ENCODE measurements at places on chromosomes 16 and 17.

DNA sequence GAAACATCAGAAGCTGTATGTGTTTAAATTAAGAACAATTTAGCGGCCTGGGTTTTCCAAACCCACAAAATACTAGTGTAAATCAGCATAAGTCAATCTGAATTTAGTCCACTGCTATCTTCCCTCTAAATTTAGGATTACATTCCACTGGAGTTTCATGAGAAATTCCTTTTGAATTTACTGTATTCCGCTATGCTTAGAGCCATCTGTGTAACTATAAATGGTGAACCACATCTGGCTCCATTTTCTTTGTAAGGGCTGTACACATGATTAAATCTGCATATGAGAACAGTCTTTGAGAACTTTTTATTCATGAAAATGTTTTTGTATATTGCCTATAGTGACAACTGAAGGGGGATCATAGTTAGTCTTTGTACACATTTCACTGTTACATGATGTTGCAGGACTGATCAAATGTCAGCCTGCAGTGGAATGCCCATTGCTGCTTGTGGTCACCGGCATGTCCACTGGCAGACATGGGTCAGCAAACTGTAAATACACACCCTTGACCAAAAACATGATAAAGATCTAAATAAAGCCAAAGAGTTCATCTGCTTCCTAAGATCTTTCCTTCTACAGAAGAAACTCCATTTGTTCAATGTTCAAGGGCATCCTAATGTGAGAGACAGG is 36.8 kb downstream of the RPGRIP1L start:
- no peak for DNase-seq

GRCh38 chr17:83132251-83133081 is 53.1 kb downstream of the METRNL start:
- DNase-seq: no peak

DNA sequence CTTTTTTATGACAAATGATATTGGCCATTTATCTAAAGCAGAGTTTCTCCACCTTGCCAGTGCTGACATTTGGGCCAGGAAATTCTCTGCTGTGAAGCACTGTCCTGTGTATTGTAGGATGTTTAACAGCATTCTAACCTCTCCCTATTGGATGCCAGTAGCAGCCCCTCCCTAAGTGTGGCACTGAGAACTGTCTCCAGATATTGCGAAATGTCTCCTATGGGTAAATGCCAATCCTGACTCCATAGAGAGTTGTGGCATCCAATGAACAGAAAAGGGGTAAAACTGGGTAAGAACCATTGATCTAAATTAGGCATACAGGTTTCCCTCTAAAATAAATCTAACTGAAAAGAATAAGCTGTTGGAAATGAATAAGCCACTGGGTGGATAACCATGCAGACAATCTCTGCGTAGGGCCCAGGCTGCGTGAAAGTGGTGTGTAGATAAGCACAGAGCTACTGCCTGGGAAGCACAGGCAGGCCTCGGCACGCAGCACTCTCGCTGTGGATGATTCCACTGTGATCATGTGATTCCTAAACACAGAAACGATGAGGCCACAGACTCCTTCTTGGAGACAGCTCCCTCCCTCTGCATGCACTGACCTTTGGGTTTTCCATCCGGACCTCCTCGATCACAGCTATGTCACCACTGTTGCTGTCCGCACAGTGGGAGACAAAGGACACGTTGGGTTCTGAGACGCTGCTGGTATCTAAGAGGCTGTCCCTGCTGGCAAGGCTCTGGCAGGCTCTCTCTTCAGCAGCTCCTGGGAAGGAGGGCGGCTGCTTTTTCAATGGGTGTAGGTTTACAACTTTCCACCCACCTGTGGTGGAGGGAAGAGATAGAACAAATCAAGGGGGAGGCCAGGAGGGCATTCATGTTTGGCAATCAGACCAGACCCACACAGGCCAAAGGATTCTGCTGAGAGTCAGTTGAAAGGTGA is 44.1 kb downstream of the GTF3C1 start:
- no peak for DNase-seq

GRCh38 chr17:44792276-44792675 is 33.5 kb downstream of the ADAM11 start:
- DNase-seq: no peak

GRCh38 chr17:78535273-78536197 is 41.7 kb downstream of the DNAH17 start:
- DNase-seq: no peak

DNA sequence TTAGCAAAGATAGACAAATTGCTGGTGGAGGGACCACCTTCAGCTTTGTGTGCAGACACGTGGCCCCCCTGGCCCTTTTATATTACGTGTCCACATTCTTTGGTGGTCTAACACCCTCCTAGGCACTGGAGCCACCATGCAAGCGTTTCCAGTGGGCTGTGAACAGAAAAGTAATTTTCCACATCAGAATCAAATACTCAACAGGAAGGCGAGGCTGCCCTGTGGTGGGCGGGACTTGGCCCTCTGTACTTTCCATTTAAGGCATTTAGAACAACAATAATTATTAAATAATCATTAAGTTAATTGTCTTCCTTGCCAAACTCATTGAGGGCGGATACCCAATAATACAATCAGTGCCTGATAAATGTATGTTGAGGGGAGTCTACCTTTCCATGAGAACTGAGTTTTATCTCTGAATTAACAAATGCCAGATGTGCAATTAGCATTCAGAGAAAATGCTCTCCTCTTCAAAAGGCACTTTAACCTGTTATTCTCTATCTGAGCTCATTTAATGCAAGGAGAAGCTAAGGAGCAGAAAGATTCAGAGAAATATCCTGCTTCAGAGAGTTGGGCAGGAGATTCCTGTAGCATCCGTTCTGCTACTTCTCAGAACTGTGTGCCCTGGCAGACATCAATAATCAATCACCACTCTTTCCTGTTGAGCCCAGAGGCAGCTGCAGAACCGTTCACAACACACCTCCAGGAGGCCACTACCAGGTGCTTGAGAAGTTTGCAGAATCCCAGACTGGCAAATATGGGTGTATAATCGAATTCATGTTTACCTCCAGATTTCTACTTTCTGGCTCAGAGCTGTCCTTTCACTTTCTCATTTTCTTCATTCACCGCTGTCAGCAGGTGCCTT is 109.4 kb downstream of the CMIP start:
- no peak for DNase-seq

DNA sequence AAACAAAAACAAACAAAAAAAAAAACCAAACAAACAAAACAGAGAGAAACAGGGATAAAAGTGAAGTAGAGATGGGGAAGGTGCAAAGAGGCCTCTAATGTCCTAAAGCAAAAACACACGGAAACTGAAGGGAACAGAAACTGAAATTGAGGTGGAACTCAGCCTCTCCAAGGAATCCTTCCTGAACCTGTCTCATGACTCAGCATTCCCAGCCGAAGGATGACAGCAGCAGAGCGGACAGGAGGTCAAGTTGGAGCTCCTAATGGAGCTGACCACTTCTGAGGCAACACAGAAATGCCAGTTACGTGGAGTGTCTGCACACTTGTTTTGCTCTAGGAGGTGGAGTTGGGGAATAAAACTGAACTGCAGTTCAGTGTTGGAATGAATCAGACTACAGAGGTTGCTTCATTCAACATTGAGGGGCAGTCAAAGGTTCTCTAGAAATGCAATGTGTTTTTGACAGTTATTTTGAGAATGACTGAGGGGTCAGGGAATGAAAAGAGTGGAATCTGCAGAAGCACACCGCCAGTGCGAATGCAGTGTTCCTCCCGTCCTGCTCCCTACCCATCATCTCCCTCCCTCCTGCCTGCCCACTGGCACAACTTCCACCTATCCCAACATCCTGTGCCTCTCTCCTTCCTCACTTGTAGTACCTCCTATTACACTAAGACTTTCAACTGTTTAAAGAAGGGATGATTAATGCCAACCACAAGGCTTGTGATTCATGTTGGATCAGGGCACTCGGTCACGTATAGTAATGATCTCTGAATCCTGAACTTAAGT is 6.3 kb downstream of the UBE2O start:
- no peak for DNase-seq

DNA sequence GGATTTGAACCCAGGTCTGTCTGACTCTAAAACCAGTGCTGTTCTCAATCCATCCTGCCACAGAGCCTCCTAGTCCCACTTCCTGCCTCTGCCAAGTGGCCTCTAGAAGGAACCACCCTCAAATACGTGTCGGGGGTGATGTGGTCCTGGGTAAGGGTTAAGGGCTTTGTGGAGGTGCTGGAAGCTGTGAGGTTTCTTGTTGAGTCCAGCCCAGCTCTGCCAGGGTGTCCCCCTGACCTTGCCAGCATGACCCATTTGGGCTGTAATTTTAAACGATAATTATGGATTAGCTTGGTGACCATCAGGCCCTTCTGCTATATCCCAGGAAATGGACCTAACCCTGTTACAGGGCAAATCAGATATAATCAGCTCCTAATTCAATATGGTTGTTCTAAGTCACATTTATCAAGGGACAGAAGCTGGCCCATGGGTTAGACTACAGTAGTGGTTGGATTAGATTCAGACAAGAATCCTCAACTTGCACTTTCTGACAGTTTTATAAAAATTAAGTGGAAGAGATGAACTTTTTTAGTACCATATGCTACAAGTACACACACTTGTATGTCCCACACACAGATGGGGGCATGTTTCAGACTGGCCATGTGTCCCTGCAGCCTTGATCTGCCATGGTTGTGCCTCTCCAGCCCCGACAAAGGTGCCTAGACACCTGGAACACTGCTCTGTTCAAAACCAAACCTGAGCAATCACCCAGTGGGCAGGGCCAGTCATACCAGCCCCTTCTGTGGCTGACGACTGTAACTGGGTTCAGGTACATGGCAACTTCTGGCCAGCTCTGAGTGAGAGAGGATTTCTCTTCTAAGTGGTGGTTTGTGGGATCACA is 48.0 kb downstream of the SMPD3 start:
- no peak for DNase-seq

- no peak for DNase-seq
These were observed 101.5 kb upstream of the ZNF750 start for GRCh38 chr17:82941021-82942001.

DNA sequence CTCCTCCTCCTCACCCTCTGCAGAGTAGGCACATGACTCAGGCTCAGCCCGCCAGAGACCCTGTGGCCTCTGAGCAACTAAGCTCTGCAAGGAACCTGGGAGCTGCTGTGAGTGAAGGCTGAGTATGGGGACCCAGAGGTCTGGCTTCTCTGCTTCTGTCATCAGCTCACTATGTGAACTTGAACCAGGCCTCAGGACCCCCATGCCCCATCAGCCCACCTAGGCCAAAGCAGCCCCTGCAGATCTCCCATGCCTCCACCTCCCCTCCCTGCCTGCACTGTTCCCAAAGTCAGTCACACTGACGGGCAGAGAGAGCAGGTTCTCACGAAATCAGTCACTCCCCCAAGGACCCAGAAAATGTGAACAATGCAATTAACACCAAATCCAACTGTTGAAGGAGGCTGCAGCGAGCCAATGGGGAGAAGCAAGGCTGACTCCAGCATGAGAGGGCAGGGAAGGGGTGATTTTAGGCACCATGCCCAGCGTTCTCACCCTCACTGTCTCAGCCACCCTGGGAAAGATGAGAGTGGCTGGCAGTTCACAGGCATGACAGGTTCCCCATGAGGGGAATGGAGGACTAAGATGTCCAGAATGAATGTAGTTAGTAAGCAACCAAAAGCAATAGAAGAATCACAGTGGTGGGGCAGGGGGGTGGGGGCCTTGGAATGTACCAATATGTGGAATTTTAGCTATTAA is 60.6 kb downstream of the BEAN1 start:
- peak; percentile 6 for DNase-seq

DNA sequence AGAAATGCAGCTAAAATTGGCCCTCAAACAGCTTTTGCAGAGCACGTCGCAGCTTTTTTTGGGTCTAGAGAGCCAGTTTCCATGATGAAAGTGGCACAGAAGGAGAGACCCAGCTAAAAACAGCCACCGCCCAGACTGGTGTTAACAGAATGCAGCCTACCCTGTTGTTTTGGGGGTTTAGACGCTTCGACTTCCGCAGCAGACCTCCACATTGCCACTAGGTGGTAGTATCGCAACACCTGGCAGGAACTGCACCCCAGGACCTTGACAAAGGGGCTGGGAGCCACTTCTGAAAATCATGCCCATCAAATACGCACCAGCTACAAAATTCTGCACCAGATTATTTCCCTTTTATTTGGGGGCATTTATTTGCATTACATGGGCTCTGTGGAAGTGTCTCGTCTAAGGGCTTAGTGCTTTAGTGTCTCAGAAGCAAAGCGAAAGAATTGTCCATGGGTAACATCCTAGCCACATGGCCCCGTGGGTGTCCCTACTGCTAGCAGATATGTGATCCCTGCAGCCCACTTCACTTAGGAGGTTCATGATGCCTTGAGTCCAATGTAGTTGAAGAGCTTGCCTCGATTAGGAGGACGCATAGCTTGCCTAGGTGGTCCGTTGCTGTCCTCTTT is 167.1 kb downstream of the HAPSTR1 start:
- no peak for DNase-seq

DNA sequence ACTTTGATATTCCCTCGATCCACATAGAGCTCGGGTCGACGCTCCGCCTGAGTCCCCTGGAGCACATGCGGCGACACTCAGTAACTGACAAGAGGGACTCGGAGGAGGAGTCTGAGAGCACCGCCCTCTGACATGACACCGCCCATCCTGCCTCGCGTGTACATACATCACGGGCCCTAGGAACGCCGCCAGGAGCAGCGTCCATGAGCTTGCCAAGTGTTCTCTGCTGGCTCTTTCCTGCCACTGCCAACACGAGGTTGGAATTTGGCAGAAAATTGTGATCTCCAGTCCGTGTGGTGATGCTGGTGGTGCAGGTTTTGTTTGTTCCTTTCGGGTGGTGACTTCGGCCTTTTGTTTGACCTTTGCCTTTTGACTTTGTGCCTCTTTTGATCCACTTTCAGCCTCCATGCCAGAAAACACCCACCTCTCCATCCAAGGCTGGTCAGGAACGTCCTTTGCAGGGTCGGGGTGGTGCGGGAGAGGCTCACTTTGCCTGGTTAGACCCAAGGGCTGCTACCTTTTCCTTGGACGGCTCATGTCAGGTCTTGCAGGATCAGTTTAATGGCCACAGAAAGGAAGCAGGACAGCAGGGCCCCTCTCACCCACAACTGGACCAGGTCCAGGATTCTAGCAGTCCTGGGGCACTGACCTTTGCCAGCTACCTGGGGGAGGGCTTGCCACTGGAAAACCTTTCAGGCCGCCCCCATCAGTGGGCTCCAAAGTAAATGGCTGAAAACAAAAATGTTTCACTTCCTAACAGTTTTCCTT is 27.6 kb downstream of the ELAC2 start:
- no peak for DNase-seq

- DNase-seq: no peak
These were observed 75.5 kb downstream of the SLC5A11 start for GRCh38 chr16:24921229-24921628.

DNA sequence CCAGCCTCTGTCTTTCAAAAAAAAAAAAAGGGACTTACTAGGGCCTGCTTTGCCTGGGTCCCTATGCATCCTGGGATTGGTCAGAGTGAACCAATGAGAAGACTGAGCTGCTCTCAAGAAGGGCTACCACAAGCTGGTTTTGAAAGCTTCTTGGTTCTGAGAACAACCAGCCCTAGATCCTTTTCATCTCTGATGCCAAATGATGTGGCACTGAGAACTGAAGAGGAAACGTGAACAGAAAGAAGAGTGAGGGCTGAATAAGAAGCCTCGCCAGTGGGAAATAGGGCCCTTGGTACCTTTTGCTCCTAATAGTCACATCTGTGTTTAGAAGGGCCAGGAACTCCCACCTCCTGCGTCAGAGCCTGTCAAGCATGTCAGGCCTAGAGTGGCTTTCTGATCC is 10.7 kb downstream of the TACO1 start:
- DNase-seq: no peak

GRCh38 chr16:84055366-84055765 is 12.8 kb upstream of the SLC38A8 start:
- no peak for DNase-seq

Measured in central memory CD8-positive, alpha-beta T cell (primary cell).